Peyer's patch (tissue), 4 donors: ENCODE measurements at places on chromosomes 2 and 18.

- DNase-seq: no peak
These were observed 6.3 kb upstream of the KCNK3 start for GRCh38 chr2:26685989-26686839.

DNA sequence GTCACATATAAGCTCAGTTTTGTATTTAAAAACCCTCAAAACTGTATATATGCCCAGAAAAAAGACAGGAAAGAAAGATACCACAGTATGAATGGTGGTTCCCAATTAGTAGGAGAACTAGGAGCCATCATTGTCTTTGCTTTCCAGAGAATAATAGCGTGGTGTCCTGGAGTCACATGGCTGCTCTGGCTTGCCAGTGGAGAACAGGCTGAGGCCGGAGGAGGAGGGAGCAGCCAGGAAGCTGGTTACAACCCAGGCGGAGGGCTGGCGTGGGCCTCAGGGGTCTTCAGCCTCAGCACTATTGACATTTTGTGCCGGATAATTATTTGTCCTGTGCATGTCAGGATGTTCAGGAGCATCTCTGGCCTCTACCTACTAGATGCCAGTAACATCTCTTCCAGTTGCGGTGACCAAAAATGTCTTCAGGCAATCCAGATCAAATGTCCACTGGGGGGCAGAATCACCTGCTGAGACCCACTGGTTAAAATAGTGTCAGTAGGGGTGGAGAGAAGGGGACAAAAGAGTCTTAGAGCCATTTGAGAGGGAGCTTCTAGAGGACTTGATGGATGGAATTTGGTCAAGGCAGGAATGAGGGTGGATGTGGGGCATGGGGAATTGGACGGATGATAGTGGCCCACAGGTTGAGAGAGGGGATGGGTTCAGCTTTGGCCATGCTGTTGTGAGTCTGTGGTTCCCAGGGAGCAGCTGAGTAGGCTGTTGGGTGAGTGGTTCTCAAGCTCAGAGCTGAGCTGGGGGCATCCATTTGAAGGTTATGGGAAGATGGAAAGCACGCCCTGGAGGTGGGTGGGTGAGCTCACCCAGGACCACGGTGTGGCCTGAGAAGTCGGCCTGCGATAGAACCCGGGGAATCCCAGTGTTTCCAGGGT lies 144.9 kb downstream of the AGAP1 start:
- no peak for DNase-seq

GRCh38 chr2:57330447-57330846 lies 716.2 kb upstream of the VRK2 start:
- DNase-seq: no peak

DNA sequence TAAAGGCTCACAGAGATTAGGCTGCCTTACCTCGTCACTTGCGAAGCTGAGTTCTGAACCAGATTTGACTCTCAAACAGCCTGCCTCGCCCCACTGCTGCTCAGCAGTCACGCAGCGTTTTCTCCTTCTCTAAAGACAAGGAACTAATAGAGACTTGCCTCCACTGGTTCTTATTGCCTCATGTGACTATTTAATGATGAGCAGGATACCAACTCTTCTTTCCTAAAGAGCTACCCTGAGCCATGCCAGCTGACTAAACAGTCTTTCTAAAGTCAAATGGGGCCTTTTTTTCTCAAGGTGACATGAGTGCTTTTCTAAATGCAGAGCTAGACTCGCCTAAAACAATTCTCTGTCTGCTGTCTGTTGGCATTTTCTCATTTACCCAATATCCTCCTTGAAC lies 147.5 kb downstream of the NCKAP5 start:
- DNase-seq: no peak

- DNase-seq: no peak
These were observed 103.8 kb downstream of the VWC2L start for GRCh38 chr2:214514704-214515103.

DNA sequence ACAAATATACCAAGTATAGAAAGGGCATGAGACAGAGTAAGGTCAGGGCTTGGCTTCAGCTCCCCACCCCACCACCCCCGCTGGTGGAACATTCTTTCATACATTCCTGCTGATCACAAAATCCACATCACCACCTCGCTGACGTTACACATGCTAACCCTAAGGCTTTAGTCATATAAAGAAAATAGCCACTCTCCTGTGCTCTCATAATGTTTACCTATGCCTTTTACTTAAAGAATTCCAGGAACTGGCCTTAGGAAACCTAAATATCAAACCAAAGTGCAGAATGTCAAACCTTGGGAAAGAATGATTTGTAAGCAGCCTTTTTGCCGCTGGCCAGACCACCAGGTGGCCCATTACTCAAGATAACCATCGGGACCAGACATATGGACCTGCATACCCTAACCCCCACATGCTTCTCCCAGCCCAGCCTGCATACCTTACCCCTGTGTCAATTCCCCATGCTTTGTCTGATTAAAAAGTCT lies 136.3 kb upstream of the SLC39A10 start:
- no peak for DNase-seq

GRCh38 chr2:149908726-149909683 lies 321.4 kb upstream of the MMADHC start:
- no peak for DNase-seq

DNA sequence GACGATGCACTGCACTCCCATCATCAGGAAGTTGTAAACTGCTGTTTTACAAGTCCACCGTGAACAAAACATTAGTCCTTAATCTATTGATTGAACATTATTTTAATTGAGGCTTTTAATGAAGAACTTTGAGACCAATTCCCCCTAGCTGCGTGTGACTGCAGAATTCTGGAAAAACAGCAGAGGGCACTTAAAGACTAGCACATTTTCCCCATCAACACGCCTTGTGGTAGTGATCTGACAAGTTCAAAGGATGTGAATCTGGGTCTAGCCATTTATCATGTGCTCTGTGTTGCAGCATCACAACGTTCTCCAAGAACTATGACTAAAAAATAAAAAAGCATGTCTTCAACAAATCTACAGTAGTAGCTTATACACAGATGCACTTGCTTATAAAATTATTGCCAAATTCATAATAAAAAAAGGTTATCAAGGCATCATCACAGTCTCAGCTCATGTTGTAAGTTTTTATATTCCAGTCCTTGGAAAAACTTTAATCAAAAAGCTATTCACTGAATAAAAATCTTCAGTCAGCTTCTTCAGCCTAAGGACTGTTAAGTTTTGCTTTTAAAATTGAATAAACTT lies 35.8 kb downstream of the SKOR2 start:
- DNase-seq: no peak

GRCh38 chr2:70508711-70509462 lies 44.7 kb downstream of the TGFA start:
- DNase-seq: no peak

GRCh38 chr2:176076063-176076462 lies 7.7 kb downstream of the EVX2 start:
- DNase-seq: no peak

GRCh38 chr2:222054813-222055212 lies 244.0 kb downstream of the PAX3 start:
- DNase-seq: no peak

- no peak for DNase-seq
These were observed 237.2 kb downstream of the INSIG2 start for GRCh38 chr2:118325321-118325955.

- DNase-seq: no peak
These were observed 1334.8 kb upstream of the CELF4 start for GRCh38 chr18:38900445-38900844.

- DNase-seq: no peak
These were observed 6.6 kb downstream of the GAREM2 start for GRCh38 chr2:26179446-26179913.

GRCh38 chr2:85949280-85949679 lies 60.5 kb upstream of the ST3GAL5 start:
- DNase-seq: no peak

GRCh38 chr2:159090514-159091201 lies 122.2 kb downstream of the TANC1 start:
- no peak for DNase-seq

GRCh38 chr18:6564950-6565814 lies 150.5 kb upstream of the L3MBTL4 start:
- no peak for DNase-seq

DNA sequence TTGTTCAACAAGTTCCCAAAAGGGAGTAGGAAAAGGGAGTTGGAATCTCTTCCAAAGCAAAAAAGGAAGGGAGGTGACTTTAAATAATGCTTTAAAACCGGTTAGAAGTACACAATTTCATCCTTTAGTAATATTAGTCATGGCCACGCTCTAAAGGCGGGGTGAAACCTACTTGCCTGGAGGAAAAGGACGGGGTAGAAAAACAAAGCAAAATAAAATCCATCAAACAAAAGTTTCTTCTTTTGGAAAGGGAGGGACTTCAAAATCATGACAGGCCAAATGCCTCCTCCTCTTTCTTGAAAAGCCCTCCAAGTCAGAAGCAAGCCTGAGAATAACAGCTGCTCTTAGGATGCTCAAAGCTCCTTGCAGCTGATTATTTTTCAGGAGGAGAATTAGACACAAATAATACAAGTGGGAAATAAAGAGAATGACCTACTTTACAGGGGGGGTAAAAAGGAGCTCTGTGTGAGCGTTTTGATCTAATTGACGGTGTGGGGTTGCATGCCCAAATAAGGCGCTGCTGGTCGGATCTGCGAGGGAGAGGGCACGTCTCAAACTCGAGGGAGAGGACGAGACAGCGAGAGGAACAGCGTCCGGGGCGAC lies 1.8 kb upstream of the NPAS2 start:
- DNase-seq: no peak

DNA sequence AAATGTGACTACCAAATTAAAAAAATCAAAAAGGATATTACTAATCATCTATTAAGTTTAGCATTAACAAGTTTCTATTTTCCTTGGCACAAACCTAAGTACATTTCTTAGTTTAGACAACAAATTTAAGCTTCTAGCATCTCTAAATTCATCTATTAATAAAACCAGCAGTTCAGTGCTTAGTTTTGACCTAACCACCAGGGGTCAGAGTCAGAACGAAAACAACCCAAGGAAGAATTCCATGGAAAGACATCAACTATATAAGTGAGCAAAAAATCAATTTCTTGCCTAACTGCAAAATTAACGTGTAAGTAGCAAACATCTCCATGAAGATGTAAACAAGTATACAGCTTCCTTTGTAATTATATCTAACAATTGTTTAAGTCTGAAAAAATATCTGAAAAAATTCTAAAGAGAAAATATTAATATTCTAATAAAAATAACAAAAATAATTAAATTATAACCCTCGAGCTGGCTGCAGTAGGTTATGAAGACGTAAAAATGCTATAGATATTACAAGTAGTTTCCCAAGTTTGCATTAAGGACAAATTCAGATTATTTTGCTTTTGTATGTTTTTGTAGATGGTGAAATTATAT lies 83.7 kb downstream of the CERKL start:
- DNase-seq: no peak

DNA sequence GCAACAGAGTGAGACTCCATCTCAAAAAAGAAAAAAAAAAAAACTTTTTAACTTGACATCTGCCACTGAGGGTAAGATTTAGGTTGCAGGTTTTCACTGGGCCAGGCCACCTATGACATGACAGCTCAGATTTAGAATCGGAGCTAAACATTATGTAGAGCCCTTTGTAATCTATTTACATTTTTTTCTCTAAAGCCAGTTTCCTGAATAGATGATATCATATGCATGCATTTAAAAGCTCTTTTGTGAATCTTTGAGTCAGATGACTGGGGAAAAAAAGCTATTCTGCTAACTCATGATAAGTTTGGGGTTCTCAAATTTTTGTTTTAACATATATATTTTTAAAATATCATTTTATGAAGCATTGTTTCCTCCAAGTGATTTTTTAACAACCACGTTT lies 21.3 kb downstream of the PRKAG3 start:
- no peak for DNase-seq

DNA sequence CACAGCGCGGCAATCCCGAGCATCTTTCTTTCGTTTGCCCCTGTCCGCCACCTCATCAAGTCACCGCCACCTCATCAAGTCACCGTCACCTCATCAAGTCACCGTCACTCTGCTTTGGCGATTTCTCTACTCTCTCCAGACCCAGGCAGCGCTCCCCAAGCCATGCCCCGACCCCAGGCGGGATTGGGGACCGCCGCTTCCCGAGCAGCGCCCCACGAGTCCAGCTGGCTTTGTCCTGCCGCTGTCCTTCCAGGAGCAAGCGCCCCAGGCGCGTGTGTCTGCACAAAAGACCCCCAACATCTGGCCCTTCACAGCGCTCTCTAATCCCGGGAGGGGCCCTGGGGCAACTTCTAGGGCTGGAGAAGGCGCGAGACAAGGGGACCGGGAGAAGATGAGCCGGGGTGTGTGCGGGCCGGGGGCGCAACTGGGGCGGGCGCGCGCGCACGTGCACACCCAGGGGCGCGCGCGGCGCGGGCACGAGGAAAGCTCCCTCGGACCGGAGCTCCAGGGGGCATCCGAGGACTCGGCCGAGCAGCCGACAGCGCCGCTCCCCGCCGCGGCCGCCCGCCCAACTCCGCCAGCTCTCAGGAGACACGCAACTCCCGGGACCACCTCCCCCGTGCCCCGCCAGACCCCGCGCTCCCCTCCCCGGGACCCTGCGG lies 633 bp upstream of the RNF152 start:
- peak; percentile 53 for DNase-seq

- DNase-seq: no peak
These were observed 125.5 kb downstream of the TFCP2L1 start for GRCh38 chr2:121159291-121160071.

DNA sequence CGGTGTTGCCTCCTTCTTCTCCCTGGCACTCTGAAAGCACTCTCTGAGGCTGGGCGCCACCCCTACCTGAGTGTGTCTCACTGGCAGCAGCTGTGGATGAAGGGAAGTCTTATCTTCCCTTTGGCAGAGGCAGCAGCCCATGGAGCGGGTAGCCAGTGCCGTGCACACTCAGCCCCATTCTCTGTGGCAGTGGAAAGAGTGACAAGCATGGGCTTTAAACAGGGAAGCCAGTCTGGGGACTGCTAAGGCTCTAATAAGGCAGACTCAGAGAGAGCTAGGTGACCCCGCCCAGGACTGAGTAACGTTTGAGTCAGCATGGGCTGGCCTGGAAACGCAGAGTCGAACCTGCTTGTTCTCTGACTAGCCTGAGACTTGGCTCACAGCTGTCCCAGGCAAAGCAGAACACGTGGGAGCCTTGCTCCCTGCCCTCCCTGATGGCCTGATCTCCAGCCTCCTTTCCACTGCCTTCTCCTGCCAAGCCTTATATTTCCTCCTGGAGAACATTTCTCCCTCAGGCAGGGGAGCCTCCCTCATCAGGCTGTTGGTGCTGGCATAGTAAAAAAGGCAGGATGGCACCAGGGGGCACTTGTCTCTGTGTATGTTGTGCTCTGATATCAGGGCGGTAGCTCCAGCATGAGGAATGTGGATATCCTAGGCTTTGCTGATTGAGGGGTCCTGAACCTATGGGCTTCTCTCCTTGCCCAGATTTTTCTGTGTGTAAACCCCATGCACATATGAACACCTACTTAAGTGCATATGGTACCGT lies 93.9 kb upstream of the LGALSL start:
- DNase-seq: peak; percentile 85

GRCh38 chr2:107132070-107132469 lies 246.1 kb upstream of the ST6GAL2 start:
- no peak for DNase-seq

- peak; percentile 94 for DNase-seq
These were observed 230.9 kb upstream of the SMAD2 start for GRCh38 chr18:48161191-48161910.

DNA sequence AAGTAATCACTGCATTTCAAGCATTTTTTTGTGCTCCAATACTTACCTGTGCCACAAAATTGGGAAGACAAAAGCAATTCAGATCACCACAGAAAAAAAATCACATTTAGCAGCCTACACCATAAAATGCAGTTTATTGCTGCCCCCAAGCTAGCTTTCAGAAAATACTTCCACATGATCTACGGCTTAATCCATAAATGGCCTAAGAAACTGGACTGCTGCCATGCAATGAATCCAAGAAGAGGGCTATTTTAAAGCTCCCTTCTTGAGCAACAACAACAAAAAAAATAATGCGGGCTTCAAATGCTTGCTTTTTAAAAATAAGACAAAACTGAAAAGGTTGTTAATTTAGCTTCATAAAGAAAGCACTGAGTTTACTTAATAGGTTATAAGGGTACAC lies 272.3 kb downstream of the RAD51AP2 start:
- no peak for DNase-seq
